ENCODE measurements at places on chromosomes 5 and 9.

- DNase-seq: no peak
Observed at GRCh38 chr5:81156732-81157131, 76.4 kb upstream of the CKMT2 start.

DNA sequence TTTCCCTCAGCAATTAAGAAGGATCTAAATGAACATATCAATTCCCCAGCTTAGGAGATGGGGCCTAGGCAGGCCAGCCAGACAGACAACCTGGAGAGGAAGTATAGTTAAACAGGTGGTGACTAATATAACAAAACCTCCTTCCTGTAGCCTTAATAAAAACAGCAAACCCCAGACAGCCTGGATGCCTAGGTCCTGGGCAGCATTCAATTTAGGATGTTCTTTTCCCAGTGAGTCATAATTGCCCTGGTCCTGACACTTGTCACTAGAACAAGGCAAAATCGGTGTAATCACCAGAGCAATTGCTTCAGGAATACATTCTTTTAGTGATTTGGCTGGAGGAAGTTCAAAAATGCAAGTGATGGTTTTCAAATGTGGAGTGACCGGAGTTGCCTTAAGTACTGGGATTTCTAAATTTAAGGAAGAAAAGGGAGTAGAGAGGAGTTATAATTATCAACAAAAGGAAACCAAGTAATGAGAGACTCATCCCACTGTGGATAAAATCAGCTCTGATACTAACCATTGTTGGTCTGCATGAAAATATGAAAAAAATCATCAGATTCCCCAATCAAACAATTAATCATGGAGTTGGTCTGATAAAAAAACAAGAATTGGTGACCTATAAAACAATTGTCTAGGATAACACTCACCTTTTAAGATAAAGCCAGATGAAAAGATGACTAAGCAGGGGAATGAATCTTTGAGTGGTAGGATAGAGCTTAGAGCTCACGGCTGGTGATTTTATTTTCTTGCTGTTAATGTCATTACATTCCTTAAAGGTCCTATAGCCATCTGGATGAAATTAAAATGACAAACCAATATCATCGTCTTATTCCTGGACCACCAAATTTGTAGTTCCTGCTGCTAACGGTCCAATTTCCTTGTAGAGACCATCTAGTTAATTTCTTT, 39.0 kb upstream of the TARS1 start:
- no peak for DNase-seq

GRCh38 chr5:38202741-38203140, 55.6 kb upstream of the EGFLAM start:
- no peak for DNase-seq

DNA sequence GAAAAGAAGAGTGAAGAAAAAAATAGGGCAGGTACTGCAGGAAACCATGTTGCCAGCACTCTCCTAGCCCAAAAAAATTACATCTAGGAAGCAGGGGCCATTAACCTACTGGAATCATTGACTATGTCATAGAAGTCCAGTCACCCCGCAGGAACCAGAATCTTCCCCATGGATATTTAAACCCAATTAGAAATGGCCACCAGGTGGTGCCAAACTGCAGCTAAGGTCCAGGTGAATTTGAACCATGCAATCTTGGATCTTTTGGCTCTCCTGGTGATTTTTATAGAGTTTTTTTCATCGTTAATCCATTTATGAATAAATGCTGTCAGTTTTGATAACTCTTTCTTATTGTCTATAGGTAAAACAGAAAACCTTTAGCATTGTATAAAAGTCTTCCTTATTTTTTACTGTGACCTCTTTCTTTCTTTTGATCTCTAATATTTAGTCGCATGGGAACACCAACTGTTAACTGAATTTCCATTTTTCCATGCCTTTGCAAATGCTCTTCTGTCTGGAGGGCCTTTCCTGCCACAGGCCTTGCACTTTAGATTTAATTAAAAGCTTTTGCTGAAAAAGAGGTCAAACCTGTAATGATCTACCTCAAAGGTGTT, 147.5 kb upstream of the FGF10 start:
- DNase-seq: peak; percentile 48

DNA sequence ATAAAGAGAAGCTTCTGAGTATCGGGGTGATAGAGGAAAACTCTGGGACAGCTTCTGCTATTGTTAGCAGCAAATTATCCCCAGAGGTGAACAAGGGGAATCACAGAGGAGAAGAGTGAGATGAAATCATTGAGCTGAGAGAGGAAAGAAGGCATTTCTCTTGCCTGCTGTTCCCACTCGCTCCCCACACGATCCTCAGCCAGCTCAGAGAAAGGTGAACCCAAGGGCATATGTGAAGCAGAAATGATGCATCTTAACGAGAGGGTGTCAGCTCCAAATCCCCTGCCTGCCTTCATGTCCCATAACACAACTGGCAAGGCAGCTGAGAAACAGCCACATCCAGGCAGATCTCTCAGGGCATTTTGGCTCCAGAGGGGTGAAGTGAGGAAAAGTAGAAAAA, 111.6 kb downstream of the BRINP1 start:
- DNase-seq: no peak

DNA sequence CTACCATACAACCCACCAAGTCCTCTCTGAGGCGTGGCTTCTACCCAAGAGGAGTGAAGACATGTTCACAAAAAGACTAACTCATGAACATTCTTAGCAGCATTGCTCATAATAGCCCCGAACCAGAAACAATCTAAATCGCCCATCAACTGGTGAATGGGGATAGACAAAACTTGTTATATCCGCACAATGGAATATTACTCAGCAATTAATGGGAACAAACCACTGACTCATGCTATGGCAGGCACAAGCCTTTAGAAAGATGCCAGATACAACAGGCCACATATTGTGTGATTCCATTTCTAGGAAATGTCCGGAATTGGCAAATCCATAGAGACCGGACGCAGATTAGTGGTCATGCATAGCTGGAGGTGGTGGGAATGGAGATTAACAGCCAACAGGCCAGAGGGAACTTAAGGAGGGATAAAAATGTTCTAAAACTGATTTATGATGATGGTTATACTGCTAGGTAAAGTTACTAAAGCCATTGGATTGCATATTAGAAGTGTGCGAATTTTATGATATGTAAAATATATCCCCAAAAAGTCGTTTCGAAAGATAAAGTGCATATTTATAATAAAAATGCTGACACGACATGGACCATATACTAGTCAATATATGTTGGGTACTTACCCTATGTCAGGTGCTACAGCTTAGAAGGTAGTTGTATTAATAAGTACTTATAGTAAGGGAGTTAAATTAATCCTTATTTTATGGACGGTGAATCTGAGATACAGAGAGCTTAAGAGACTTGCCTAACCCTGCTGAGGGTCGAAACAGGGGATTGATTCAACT, 55.4 kb downstream of the LHX2 start:
- no peak for DNase-seq

DNA sequence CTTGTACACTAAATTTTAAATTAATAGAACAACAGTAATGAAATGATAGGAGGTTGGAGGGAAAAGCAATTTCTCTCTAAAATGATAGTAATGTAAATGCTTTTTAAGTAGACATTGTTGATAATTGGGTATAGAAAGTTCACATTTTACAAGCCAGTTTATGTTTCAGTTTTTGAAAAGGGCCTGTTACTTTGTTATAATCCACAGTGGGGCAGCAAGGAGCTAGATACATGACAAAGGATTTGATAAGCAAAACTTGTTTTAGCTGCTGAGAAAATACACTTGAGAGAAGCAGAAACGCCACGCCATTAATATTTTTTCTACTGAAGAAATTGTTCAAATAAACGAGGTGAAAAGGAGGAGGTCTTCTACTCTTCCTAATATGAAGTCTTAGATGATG, 30.2 kb downstream of the SREK1 start:
- DNase-seq: peak; percentile 67

DNA sequence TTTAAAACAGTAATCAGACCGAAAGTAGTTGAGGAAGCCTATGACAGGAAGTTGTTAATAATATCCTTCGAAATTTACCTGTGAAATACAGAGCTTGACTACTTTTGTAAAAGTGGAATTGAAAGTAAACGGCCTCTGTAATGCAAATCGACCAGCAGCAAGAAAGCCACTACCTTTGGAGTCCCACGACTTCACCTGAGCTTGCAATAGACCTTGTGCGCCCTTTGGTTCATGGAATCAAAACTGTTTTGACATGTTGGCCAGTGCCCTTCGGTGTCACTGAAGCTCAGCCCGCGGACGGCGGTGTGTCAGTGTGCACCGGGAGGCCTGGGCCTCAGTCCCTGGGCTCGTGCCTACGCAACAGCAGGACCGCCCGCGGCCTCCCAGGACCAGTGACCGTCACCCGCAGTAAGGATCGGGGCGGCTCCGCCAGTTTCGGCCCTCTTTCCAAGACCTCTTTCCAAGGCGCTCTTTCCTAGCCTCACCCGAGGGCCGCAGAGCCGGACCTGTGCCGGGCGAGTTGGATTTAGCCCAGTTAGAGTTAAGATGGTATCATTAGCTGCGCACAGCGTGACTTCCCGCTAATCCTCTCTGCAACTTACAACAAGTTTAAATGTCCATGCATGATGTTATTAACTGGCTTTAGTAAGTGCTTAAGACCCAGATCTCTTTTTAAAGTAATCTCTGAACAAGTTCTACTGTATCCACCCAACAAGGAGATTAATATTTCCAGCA, 223.3 kb downstream of the MEF2C start:
- no peak for DNase-seq

All from hematopoietic multipotent progenitor cell treated with erythropoietin and hydrocortisone succinate and interleukin-3 and kit ligand, for 6 days (in vitro differentiated cells).